OCI-M1 (cell line): ENCODE measurements at places on chromosomes 1 and 21.

DNA sequence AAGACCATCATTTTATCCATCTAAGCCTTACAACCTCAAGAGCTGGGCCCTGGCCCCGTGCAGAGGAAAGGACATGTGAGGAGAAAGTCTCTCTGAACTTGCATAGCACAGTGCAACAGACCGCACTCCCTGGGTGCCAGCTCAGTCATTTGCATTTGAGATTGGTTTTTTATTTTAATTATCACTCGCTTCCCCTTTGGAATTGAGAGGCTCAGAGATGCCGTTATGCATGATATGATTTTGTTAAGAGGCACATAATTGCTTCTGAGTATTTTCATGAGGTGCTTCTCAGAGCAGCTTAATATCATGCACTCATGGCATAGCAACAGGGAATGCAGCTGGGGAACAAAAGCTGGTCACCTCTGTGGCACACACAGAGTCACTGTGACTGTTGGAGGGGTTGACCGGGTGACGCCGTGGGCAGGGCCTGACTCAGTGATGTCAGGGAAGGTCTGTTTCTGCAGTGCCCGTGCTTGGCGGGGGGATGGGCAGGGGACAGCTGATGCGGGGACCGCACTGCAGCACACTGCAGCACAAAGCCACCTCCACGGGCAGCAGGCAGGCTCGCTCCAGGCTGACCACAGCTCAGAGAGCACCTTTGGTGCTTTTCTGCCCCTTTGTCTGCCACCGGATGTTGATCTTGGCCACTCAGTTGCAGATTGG, 43.2 kb upstream of the VAMP3 start:
- no peak for DNase-seq

DNA sequence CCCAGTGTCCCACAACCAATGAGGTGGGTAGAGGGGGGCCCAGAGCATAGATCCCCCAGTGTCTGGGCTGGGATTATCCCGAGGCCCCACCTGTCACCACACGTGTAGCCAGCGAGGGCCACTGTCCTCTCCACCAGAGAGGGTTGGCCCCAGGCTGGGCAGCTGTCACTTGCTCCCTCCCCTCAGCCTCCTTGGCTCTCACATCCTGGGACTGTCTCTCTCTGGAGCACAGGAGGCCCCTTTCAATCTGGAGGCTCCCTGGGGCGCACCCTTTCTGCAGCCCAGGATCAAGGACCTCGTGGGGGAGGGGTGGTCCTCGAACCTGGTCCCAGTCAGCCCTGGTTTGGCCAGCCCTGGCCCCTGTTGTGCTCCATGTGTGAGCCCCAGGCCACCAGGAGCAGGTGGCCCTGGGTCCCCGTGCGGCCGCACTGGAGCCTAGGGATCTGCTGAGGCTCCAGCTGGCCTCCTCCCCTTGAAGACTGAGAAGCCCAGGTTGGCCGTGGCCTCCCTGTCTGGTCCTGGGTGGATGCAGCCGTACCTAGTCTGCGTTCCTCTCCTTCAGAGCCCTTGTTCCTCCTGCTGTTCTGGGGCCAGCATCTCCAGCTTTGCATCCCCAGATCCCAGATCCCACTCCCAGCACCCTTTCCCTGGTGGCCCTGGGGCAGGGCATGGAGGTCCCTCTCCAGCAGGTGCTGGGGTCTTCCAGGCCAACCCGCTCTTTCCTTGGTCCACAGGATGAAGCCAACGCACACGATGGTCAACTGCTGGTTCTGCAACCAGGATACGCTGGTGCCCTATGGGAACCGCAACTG, 6.7 kb downstream of the TMEM201 start:
- DNase-seq, result no peak

DNA sequence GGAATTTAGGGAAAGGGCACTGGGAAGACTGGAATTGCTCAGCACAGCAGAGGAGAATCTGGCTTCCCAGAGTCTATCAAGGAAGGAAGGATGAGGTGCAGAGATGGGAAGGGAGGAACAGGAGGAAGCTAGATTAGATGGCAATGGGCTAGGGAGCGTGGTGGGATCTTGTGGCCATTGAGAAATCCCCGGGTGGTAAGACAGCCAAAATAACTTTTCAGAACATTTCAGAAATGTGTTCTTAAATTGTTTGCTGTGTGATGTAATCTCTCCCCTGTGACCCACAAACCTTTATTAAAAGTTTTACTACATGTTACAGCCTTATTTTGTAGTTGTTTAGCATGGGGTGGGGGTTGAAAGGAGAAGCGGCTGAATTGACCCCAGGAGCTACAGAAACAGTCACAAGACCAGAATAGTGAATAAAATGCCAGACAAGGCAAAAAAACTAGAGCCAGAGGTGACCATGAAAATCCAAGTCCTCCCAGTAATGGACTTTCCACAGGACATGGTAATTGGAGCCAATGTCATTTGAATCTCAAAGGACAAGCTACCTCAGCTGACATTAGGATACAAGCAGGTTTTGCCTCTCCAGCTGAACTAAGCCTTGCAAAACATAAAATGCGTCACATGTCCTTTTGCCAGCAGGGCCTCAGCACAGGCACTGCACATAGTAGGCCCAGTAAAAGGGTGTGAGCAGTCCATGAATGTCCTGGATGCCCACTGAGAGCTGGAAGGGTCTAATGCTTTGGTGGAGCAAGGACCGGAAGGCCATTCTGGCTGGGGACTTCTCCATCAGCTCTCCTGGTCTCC, 980 bp upstream of the AHCYL1 start:
- no peak for DNase-seq

DNA sequence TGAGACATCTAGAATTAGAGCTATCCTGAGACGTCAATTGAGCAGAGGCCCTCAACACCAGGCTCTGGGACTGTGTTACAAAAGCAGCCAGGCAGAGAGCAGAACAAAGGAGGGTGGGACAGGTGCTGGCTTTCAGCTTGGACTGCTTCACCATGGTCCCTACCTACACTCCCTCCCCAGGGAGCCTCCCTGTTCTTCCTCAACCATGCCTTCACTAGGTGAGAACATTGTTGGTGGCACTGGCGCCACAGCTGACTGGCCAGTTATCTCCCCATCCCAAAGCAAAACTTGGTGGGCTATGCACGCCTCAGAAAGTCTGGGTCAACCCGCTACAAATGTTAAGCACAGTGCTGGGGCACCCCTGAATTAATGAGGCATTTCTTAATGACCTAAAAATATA, 87.8 kb downstream of the NMNAT2 start:
- no peak for DNase-seq

DNA sequence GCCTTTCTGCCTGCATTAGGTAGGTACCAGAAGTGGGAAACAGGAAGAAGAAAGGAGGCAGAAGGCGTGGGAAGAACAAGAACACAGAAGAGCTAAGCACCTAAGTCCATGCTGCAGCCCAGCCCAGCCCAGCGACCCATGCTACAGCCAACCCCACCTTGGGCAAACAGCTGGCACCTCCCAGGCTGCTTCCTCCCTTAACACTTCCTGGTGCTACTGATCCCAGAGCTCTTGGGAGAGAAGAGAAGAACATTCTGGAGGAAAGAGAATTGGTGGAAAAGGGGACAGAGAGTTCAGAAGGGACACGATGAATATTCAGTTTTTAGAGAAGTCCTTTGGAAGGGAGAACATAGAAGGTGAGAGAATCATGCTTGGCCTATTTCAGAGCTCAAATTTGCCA, 28.5 kb downstream of the PLEKHA6 start:
- DNase-seq, result no peak

- no peak for DNase-seq
These were observed 250.2 kb downstream of the PLA2G4A start for GRCh38 chr1:187078916-187079315.

- no peak for DNase-seq
These were observed 25.1 kb downstream of the AK4 start for GRCh38 chr1:65172936-65173690.

DNA sequence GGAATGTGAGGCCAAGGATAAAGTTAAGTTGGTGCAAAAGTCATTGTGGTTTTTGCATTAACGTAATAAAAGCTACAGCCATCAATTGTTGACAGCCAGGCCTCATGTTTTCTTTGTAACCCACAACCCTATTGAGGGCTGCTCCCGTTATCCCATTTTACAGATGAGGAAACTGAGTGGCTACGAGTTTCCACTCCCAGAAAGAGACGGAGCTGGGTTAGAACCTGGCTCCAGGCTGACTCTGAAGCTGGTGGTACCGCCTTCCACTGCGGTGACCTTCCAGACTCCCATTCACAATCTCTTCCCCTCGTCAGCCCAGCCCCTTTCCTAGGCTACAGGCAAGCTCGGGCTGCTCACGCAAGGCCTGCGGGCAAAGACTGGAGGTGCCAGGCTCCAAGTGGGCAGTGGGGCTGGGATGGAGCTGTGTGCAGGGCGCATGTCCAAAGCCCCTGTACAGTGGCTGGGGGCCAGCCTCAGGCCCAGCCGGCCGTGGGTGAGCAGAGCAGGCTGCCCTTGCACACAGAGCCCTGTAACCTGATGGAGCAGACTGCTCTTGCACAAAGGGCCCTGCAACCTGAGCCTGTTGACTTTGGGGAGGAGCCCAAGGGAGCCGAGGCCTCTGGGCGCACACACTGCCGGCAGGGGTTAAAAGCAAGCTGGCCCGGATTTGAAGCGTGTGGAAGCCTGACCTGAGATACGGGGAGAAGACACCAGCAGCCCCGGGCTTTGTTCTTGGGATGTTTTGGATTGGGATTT, 97.4 kb upstream of the TMPRSS2 start:
- DNase-seq, result no peak

- DNase-seq, result no peak
These were observed 253.2 kb upstream of the RRP15 start for GRCh38 chr1:218031901-218032300.

DNA sequence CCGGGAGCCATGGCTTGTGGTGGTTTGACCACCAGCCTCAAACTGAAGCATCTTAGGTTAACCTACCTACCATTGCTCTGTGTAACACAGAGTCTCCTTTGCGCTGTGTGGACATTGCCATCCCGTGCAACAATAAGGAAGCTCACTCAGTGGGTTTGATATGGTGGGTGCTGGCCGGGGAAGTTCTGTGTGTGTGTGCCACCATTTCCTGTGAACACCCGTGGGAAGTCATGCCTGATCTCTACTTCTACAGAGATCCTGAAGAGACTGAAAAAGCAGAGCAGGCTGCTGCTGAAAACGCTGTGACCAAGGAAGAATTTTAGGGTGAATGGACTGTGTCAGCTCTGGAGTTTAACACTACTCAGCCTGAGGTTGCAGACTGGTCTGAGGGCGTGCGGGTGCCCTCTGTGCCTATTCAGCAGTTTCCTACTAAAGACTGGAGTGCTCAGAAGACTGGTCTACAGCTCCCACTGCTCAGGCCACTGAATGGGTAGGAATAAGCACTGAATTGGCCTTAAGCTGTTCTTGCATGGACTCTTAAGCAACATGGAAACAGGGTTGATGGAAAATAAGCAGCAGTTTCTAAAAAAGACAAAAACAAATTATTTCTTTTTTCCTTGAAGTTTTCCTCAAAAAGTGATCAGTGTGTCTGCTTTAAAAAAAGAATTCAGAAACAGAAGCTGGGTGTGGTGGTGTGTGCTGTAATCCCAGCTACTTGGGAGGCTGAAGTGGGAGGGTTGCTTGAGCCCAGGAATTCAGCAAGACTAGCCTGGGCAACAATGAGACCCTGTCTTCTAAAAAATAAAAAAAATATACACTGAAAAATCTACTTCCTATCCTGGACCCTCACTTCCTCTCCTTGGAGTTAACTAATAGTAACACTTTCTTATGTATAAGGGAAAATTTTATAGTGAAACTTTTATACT, 14.6 kb downstream of the CEP350 start:
- no peak for DNase-seq

DNA sequence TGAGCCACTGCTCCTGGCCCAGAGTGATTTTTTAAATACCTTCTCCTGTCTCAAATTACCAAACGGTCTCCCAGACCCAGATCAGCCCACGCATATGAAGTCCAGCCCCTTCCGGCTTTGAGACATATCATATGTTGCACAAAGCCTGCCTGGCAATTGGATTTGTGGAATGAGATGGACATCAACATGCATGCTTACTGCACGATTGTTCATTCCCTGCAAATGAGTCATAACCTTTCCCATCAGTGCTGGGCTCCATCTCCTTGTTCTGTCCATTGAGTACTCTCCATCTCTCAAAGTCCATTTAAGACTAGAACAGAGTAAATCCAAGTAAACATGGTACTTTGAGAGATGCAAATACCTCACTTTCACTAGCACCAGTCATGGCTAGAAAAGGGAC, 612.2 kb upstream of the USP24 start:
- no peak for DNase-seq

DNA sequence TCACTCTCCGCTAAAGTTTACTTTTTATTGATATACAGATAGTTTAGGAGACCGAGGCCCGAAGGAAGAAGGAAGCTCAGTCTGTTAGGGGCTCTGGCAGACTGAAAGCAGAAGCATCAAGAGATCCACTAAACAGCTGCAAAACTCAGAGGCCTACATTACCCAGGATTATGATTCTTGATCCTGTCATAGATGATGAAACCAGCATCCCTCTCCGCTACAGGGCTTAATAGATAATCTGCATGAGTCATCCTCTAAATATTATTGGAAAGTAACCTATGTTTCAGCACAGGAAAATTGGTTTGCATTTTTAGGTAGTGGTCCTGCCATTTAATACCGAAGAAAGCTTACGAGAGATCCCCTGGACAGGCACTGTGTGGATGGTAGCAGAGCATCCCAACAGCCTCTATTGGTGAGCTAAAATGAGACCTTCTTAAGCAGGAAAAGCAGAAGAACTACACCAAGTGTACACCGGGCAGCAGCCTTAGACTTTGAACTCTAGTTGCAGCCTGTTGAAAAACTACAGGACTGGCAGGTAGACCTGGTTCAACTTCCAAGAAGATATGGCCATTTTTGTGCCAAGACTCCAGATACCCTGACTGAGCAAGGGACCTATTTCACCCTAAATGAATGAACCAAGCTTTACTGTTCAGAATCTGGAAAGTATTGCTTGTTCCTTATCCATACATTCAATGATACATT, 6.8 kb downstream of the CASQ2 start:
- no peak for DNase-seq

DNA sequence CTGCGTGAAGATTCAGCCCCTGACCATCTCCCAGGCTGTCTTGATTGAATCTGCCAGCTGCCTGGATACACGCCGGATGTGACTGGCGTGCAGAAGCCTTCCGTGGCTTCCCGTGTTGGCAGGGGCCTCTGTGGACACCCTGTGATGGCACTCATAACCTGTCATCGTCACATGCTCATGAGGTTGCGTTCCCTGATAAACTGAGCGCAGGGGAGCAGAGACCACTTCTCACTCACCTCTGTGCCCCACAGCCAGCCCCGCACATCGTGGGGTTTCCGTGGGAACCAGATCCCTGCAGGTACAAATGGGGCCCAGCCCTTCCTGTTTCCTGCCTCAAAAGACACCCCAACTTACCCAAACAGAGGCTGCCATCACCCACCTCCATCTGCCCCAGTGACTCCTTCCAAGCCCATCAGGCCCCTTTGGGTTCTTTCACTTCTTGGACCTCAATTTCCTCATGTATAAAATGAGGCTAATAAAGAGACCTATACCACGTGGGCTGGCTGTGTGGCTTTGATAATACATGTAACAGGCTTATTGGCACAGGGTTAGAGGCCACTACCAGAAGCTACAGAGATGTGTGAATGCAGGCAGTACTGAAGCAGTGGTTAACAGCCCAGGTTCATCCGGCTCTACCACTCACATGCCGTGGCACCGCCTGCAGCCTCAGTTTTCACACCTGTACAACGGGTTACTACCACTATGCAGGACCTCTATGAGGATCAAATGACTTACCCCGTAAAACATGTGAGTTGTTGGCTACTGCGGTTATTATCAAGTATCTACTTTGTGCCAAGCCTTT, 23.6 kb downstream of the HTR6 start:
- no peak for DNase-seq
